Activated T-helper 1 cell treated with anti-CD3 and anti-CD28 coated beads, Interleukin-2, amount 50 U/mL, for 16 hours (primary cell): ENCODE measurements at places on chromosomes 3 and 15.

- no peak for DNase-seq
These were observed 296.1 kb downstream of the RPLP1 start for GRCh38 chr15:69748576-69749185.

DNA sequence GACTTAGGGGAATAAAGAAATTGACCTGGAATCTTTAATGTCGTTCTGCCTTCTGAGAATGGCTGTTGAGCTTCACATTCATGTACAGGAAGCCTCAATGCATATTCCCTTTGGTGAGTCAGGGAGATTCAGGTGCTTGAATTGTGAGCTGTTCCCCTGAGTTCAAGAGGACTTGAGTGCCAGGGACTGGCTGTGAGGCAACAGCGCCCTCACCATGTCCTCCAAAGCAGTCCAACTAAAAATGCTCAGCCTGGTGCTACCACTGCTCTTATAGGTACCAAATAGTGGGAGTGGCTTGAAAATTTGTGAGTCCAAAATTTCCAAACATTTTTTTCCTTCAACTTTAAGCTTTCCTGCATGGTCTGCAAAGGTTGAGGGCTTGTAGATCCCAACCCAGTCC is 54.1 kb downstream of the LEO1 start:
- no peak for DNase-seq

- DNase-seq, result no peak
These were observed 210.4 kb downstream of the NECTIN3 start for GRCh38 chr3:111282024-111282423.

DNA sequence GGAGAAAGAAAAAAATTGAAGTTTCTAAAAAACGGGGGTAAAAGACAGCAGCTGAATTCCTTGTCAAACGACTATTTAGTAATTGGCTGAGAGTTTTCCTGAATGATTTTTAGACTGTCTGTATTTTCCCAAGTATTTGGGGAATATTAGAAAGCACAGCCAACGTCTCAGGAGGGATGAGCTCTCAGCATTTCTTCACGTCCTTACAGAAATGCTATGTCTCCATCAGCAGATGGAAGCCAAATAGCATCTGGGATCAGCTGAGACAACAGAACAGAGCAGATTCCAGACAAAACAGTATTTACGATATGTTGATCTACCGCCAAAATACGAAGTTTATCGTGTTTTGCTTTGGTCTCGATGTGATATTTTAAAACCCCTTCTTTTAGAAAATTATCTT is 5.3 kb upstream of the TMC3 start:
- no peak for DNase-seq

DNA sequence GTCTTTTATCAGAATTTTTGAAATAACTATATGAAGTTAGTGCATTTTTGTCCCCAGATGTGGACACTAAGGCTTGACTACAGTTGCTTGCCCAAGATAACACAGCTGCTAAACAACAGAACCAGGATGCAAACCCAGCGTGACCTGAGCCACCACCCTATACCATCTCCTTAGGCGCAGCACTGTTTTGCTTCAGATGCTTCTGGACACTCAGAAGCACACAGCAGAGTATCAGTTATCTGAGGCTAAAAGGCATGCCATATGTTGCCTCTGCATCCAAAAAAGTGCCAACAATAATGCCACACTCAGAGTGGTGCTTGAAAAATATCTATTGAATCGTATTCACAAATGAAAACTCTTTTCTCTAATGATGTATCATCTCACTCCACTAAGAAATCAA is 24.5 kb downstream of the KCNMB2 start:
- DNase-seq, result no peak

- DNase-seq, result no peak
These were observed 110.2 kb downstream of the ST8SIA2 start for GRCh38 chr15:92503889-92504288.

DNA sequence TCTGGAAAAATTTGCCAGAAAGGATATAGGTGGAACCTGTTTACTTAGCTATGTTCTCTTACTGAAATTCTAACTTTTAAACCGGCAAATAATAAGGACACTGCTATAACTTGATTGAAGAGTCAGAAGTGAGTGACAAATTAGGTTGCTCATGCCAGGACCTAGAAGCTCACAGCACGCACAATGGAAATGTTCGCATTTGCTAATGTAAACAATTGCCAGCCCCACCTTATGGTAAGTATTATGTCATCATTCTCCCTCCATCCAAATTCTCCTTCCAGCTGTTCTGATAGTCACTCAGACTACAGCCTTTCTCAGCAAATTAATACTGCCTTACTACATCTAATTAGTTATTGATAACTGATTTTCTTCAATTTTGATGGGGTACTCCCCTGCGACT is 4.8 kb upstream of the STXBP5L start:
- DNase-seq, result no peak

DNA sequence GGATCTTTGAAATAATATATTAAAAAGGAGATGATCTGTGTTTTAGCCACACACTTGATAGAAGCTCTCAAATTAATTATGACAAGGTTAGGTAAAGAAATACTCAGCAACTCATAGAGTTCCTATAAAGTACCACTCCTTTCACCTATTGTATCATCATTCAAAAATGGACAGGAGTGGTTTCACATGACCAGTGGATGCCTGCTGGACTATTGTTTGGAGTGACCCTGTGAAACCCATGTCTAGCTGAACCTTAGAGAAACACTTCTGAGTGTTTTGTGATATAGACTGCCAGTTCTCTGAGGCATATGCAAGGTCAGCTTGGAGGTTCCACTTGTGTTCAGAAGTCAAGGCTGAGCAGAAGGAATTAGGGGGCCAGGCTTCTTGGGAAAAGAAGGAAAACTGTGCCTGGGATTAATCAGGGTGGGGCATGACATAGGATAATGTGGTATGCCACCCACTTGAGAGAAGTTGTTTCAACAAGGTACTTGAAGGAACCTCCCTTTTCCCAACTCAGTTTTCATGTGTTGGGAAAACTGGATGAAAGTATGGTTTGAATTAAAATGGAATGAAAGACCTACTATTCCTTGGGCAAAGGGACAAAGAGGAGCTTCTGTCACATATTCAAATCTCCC is 15.4 kb downstream of the PARP14 start:
- no peak for DNase-seq

GRCh38 chr3:14415501-14415900 is 13.1 kb downstream of the SLC6A6 start:
- no peak for DNase-seq

GRCh38 chr3:65995030-65995429 is 43.7 kb downstream of the MAGI1 start:
- DNase-seq, result no peak

DNA sequence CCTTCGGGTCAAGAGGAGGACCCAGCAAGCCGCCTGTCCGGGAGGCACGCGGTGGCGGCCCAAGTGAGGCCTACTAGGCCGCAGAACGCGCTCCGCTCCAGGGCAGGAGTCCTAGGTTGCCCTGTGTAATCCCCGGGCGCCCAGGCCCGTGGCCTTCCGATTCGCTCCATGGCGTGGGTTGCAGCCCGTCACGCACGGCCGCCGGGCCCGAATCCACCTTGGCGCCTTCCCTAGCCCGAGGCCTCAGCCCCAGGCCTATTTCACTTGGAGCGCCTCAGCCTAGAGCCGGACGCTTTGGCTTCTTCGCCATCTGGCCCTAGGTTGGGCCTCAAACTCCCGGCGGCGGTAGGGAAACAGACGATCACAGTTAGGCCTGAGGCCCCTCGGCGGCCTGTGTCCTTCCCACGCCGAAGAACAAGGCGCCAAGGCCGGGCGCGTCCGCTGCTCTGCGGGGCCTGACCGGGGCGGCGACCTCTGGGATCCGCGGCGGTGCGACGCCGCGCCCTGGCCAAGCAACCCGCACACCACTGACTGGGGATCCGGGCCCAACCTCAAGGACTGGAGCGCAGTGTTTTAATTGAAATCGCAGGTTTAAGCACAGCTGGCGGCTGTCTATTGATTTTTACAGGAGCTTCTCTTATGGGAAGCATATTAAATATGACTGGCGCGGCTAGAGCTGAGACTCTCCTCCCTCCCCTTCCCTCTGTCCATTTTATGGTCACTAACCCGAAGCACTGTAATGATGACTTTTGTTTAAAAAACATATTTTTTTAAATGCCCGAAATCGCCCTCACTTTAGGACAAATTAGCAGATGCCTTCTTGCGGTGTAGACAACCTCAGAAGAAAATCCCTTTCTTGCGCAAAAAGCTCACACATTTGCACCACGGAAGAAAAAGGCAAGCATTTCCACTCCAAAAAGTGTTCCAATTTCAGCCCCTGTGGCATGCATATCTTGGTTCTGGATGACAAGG is 3.8 kb upstream of the FEZF2 start:
- no peak for DNase-seq

DNA sequence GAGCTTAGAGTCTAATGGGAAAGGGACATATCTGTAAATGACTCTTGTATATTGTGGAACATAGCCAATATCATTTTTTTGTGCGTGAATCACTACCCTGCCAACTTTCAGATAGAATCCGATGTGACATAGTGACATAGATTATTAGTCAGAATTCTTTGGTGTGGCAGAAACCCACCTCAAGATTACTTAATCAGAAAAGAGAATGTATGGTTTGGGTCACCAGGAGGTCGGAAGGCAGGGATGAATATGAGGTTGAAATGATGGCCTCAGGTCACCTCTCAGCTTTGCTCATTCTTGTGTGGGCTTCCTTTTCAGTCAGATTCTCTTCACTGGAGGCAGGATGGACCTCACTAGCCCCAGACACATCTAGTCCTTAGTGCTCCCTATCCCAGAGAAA is 41.4 kb downstream of the SNAPC5 start:
- DNase-seq, result no peak

DNA sequence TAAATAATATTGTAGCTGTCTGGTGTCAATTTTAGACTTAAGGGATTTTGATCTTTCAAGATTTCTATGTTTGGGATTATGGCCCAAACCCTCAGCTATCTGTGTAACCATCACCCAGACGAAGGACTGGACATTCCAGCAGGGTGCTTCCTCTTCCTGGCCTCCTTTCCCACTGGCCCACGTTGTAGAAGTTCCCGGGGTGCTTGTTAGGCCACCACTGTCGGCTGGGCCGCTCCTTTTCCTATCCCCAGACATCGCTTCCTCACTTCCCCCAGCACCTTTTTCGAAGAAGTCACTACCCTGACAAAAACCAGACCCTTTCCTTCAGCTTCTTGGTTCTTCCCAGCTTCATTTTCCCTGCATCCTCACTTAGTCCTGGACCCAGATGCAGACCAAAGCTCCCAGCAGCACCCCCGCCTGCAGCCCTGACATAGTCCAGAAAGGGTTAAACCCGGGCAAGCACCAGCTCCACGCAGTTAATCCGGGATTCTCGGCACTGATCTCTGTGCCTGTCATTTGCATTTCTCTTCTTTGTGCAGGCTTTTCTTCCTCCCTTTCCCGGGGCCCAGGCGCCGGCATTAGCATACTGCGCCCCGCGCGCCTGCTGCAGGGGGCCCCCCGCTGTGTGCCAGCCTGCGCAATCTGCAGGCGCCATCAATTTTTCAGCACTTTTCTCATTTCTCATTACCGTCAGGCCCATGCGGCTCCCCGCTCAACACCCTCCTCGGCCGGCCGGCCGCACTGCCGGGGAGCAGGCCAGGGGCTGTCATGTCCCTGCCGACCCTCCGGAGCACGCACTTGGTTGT is 90.6 kb downstream of the ZNF621 start:
- DNase-seq, result no peak
